ENCODE measurements at places on chromosomes 7 and 10.

GRCh38 chr7:979886-980571, 3.0 kb upstream of the CYP2W1 start:
- DNase-seq: no peak

DNA sequence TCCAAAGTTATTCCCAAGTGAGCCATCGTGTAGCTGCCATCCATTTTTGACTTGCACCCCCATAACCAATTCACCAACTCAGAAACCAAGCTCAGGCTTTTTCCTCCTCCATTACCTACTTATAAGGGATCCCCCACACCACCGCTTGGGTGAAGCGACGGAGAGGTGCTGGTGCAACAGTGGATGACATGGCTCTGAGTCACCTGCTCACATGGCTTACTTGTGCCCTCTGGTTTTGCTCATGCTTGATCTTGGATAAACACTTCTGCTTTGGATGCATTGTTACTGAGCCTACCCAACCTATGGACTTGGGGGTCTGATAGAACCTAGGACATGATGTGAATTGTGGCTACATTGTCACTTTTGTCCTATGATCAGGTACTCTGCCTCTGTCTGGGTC, 12.0 kb upstream of the AKR1B1 start:
- DNase-seq: no peak

- no peak for DNase-seq
Observed at GRCh38 chr10:31401287-31401686, 82.3 kb downstream of the ZEB1 start.

DNA sequence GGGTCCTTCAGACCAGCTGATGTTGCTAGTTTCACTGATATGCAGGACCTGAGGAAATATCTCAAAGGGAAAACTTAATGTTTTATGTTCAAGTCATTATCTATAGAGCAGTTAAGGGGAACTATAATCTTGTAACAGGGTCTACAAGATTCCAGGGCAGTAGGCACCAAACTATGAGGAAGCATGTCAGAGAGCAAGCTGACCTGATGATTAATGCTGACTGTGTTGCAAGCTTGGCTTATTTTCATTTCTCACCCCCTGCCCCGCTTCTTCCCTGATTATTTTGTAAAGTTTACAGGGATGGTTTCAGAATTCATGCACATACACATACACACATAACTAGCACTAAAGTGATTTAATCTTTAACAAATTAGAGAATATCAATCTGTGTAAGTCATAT, 84.3 kb upstream of the CACNA2D1 start:
- DNase-seq: no peak

GRCh38 chr10:116055252-116055916, 217.6 kb downstream of the GFRA1 start:
- no peak for DNase-seq

- no peak for DNase-seq
Observed at GRCh38 chr10:103767756-103768155, 87.6 kb downstream of the SH3PXD2A start.

DNA sequence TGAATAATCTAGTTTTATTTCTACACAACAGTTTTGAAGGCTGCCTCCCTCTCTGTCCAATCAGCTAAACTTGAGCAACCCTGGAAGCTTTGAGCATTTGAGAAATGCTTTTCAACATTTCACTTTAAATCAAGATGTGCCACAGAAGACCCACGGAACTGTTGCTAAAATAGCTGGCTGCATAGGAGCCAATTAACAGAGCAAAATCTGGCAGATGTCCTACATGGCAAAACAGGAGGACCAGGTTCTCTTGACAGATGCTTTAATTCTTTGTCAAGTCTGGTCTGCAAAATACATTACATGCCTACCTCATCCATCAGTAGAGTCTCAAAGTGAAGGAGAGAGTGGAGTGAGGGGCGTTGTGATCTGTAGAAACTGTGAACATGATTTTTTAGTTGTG, 185.9 kb downstream of the DPY19L1 start:
- DNase-seq: no peak

- DNase-seq: no peak
Observed at GRCh38 chr7:14836571-14837189, 65.9 kb downstream of the DGKB start.

DNA sequence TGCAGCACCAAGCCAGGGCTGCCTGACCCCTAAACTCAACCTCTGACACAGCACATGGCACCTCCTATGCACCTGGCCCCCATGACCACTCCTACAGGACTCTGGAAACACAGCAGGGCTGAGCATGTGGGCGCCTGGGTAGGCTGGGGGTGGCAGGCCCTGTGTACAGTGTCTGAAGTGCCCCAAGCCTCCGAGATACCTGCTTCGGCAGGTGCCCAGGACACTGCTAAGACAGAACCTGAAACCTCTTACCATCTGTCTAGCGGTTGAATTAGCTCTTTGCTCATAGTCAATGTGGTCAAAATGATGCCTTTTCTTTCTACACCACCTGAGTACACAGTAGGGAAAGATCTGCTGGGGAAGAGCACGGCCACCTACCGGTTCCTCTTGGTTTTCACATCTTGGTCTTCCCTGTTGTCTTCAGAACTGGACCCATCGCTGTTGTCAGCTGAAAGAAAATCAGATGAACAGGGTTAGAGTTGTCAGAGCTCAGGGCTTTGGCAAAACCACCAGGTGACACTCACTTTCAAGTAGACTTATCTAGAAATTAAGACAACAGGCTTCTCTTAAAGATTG, 177.4 kb downstream of the TCERG1L start:
- no peak for DNase-seq

Data from vagina (tissue), 2 donors.